NCI-H146 (cell line): ENCODE measurements at places on chromosomes 6 and 20.
A peak's percentile ranks its signal among the peaks of the same experiment; 100 is the strongest.

DNA sequence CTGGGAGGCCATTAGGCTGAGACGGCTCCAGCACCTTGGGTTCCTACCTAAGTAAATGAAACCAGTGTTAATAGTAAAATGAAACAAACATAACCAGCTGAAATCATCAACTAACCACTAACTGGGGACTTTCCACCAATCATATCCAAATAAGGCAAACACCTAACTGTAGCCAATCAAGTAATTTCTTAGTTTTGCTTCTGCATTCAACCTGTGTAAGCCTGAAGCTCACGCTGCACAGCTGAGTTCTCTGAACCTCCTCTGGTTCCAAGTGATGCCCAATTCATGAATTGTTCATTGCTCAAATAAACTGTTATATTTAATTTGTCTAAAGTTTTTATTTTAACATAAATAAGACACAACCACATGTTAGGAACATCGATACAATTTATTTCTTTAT is 22.5 kb downstream of the KLHL32 start:
- no peak for DNase-seq

DNA sequence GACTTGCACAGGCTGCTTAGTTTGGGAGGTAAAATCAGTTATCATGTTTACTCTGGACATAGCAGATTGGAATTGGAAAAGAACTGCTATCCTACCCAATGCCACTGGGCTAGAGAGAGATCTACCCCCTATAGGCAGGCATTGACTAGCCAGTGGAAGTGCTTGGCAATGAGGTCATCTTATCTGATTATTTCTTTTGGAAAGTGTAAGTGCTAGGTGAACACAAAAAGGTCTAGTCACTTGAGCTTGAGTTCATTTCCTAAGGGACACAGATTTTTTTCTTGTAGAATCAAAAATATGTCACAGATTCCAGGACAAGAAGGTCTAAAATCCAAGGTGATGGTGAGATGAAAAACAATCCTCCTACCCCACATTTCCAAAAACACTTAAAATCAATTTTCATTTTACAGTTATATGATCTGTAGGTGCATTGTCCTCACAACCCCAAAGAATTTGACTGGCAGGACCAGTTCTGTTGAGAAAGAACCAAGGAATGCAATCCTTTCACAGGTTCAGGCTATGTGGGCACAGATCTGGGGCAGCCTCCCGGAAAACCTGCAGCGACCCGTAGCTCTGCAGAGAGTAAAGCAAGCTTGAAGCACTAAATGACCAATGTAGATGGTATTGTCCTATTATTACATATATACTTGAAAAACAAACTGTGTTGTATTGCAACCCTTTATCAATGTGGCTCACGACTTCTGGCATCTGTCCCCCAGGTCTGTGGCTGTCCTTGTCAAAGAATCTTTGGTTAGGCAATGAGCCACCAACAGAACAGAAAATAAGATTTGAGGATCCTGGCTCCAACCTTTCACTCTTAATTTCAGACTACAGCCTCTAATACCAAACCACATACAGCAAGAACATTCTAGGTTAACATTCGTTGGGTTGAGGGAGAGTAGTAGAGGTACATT is 67.3 kb upstream of the ADTRP start:
- no peak for DNase-seq

DNA sequence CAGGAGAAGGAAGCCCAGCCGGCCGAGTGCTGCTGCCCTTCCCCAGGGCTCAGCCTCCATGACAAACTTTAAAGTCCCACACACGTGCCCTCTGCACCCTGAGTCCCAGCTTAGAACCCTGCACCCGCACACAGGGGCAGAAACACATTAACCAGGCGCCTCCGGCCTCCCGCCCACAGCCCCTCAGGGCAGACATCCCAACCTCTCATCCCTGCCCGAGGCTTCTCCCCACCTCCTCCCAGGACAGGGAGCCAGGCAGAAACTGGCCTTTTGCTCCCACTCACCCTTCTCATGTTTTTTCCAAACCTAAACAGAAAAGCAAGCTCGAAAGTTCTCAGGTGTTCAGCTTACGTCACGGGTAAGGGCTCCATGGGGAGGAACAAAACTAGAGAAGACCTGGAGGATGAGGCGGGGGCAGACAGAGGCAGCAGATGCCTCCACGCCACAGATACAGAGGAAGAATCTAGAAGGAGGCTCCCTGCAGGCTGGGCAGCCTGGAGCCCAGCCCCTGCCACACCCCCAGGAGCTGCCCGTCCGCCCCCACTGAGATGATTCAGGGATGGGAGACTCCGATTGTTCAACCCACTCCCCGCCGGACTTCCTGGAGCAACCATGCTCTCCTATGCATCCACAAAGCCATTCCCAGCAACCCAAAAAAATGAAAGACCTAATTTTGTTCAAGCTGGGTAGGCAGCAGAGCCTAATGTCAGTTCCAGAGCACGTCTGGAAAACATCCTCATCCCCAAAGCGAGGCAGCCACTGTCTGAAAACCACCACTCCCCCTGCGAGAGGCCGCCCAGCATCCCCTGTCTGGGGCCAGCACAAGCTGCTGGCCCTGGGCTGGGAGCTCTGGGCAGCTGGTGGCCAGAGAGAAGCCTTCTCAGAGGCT is 8.8 kb downstream of the KCNQ2 start:
- no peak for DNase-seq

GRCh38 chr6:154622618-154623336 is 110.4 kb upstream of the SCAF8 start:
- no peak for DNase-seq

DNA sequence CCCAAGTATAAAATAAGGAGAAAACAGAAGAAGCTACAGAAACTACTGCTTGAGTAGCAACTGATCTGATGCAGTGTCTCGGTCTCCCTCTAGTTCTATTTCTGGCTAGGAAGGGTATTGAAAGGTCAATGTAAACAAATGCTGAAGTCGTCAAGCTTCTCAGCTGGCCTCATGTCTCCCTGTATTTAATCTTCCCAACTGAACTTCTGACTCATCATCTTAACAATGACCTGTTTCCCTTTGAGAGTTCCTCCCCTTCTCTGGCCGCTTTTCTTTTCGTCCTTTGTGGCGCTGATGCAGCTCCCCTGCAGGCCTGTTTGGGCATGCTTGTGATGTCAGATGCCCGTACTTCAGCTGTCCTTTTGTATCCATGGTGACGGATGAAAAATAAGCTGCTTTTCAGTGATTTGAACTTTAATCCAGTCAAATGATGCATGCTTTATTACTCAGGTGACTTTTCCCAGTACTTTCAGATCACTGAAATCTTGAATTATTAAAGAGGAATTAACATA is 7.8 kb upstream of the LCA5 start:
- DNase-seq = peak; percentile 97

GRCh38 chr6:28266962-28267694 is at the start of gene ZSCAN26:
ZSCAN26 (plus strand) TSS chr6:28267143; CDS start chr6:28271920, 4,777 bp downstream.
- DNase-seq = peak; percentile 87

DNA sequence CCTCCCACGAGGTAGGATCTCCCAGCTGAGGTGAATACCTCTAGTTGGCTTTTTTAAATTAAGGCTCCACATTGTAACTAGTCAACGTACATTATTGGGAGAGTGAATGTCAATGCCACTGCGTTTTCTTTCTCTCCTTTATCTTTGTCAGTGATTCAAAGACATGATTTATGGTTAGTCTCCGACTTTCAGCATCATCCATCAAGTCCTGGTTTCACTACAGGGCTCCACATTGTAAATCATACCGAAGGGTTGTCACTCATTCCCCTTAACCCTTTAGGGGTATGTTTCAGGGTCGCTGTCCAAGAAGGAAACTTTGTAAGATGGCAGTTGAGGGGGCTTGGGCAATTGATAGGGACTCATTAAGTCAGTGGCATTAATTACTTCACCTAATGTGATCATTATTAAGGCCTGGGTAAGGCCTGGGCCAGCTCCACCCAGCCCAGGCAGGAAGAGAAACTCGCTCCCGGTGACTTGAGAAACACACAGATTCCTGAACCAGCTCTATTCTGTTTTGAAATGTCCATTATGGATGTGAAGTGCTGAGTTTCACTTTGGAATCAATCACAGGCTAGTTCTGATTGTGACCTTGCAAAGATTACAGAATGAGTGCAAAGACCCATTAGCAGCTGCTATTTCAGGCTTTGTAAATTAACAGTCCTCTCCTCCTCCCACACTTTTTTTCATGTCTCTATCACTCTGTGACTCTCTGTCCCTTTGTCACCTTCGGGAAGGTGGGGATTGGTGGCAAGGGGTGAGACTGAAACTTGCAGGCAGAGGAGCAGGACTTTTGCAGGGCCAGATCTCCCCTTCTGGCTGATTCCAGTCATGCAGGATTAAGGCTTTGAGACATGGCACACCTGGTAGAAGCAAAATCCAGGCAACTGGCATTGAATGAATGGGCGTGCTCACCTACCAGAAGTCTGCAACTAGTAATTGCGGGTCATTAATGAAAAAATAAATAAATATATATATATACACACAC is 222.4 kb downstream of the TSHZ2 start:
- no peak for DNase-seq

DNA sequence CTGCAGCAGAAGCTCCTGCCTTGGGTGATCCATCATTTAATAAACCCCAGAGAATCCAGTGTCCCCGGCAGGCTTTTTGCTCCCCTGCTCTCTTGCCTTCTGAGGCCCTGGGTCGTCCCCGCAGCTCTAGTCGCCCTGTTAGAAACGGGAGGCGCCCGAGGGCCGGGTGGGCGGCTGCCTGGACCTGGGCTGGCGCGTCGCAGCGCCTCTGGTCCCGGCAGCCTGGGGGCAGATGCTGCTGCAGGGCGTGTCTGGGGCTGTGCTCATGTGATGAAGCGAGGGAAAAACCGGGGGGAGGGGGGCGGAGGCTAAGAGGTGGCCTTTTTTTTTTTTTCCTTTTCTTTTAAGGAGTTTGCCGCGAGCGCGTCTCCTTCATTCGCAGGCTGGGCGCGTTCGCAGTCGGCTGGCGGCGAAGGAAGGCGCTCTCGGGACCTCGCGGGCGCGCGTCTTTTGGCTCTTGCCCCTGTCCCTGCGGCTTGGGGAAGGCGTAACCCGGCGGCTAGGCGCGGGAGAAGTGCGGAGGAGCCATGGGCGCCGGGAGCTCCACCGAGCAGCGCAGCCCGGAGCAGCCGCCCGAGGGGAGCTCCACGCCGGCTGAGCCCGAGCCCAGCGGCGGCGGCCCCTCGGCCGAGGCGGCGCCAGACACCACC is 394 bp downstream of the AKAP12 start:
- DNase-seq = peak; percentile 96
